ENCODE measurements at places on chromosomes 11 and 22.

GRCh38 chr11:134562196-134562595 is 150.2 kb upstream of the B3GAT1 start:
- DNase-seq, result no peak

DNA sequence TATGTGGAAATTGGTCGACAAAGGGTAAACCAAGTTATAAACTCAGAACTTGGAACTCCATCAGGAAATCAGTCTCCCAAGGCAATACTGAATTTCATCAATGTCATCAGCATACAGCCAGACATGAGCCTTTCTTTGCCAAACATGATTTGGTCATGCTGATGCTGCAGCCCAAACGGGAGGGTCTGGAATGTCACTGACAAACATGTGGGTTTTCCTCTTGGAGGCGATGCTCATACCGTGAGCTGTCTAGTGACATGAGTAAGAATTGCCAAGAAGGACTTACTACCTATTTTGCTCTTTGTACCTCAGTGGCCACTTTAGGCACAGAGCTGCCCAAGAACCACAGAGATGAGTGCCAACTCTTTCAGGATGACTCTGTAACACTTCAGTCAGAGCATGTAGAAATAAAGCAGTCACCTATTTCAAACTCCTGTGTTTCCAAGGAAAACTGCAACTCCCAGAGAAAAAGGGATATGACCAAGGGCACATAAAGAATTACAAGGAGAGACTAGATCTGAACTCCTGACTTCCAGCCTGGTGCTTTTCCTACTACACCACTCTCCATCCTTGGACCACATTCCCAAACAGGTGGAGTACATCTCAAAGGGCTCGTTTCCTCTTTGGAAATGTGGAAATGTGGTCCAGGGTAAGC is 24.3 kb upstream of the MRGPRX2 start:
- DNase-seq, result no peak

DNA sequence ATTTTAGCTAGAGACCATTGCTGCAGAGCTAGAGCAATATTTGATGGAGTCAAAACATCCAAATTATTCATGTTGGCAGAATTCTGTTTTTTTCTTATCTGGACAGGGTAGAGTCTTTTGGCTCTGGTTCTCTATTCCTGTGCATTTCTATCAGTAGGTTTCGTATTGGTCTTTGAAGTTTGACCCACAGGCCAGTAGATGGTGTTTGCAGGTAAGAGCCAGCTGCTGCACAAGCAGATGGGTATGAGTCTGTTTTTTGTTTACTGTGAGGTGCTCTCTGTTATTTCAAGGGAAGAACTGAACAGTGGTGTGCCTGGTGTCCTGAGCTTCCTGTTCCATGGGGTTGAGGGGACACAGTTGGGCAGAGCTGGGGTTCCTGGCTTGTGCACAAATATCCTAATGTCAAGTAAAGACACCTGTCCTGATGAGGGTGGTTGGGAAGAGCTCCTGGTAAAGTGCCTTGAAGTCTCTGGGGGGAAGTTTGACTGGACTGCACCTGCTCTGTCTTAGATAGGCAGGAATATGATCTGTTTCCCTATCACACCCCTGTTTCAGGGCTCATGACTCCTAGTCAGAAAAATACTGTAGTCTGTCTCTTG is 34.0 kb upstream of the SLC22A25 start:
- DNase-seq, result no peak

DNA sequence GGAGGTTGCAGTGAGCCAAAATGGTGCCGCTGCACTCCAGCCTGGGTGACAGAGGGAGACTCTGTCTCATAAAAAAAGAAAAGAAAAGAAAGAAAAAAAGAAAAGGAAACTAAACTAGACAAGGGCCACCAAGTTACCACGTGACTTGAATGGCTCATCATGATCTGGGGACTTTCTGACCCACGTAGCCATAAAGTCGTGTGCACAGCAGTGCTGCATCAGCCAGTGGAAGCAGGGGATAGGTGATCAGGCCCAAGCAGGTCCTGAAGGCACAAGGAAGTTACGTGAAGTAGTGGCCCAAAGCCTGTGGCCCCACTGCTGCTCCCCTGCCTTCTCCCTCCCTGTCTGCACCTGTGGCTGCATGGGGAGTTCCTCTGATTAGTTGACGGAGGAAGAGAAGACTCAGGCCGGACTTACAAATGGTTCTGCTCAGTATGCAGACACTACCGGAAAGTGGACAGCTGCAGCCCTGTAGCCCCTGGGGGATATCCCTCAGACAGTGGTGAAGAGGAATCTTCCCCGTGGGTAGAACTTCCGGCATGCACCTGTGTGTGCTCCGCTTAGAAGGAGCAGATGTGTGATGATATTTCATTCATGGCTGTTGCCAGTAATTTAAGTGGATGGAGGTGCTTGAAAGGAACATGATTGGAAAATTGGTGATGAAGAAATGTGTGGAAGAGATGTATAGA is 18.2 kb upstream of the CD81 start:
- no peak for DNase-seq

GRCh38 chr11:69630017-69630416 is 10.9 kb upstream of the CCND1 start:
- DNase-seq, result no peak

GRCh38 chr22:38260761-38261681 is 11.8 kb downstream of the TMEM184B start:
- DNase-seq, result no peak

- no peak for DNase-seq
These were observed 23.6 kb downstream of the JRKL start for GRCh38 chr11:96413408-96413807.

- DNase-seq, result no peak
These were observed 31.5 kb upstream of the RAB38 start for GRCh38 chr11:88206751-88207150.

- no peak for DNase-seq
These were observed 112.7 kb upstream of the OR4B1 start for GRCh38 chr11:48103621-48104567.

DNA sequence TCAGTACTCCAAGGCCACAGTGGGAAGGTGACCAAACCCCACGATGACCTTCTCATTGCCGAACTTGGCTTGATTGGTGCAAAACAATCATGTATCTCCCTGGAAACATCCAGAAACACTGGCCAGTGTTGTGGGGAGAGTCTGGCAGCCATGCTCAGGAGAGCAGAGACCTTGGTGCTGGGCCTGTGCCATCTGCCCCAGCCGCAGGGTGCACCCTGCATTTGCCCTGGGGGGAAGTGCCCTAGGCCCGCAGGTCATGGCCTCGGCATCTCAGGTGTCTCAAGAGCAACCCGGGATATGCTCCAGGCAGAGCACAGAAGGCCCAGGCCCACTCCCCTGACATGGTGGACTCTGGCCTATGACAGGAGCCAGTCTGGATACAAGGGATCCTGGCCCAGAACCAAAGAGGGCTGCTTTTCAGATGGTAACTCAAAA is 23.7 kb downstream of the ARVCF start:
- no peak for DNase-seq

DNA sequence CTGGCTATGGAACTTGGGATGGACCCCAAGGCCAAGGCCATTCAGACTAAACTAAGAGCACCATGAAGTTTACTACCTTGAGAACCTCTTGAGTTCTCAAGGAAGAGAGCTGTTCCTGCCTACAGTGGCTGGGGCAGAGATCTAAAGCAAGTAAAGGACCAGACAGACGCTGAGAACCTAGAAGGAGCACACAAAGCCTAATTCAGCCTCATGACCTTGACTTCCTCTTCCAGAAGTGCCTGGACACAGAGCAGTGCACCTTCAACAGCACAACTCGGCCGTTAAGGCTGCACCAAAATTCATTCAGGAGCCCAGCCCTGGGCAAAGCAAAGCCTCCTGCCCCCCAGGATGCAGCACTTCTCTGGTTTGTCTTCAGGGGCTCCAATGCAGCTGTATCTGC is 82.9 kb upstream of the AKIP1 start:
- DNase-seq, result no peak

DNA sequence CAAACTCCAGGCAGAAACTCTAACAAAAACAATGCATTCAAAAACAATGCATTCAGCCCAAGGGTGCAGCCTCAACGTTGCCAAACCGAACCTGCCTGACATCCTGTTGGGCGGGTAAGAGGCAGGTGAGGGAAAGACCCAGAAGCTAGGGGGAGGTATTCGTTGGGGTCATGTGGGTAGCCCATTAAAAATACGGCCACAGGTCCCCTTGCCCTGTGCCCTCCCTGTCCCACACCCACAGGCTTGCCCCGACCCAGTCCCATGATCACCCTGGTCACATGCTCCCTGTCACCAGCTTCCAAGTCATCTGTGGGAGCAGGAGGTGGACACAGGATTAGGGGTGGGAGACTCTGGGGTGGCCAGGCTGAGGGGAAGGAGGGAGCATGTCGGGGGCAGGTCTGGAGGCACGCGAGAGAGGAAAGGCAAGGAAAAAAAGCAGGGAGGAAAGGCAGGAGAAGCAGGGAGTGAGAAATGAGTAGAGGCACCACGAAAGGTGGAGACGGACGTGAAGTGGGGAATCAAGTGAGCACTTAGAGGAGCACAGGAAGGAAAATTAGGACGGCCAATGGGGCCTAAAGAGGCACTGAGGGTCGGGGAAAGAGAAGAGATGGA is 683 bp downstream of the PLA2G6 start:
- DNase-seq, result no peak

DNA sequence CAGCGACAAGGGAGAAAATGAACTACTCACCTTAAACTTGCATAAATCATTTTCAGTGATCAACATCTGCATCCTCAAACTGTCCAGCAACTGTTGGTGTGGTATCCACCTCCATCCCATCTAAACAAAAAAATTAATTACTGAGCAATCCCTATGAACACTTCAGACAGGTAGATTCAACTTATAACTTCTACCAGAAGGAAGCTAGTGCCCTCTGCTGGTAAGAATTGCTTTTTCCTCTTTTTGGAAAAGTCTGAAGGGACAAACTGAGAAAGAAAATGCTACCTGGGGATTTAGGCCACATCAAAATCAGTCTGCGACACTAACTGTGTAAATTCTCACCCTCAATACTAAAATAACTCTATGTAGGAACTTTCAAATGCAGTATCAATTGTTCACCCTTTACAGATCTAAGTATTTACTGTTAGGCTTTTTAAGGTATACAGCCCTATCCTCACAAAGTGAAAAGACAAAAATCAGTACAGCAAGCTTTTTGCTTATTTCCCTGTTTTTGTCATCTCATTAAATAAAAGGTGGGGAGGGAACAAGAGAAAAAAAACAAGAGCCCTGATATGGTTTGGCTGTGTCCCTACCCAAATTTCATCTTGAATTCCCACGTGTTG is 17.9 kb downstream of the CLNS1A start:
- DNase-seq, result no peak

- no peak for DNase-seq
These were observed 3.9 kb downstream of the SCGB1D1 start for GRCh38 chr11:62193952-62194351.

DNA sequence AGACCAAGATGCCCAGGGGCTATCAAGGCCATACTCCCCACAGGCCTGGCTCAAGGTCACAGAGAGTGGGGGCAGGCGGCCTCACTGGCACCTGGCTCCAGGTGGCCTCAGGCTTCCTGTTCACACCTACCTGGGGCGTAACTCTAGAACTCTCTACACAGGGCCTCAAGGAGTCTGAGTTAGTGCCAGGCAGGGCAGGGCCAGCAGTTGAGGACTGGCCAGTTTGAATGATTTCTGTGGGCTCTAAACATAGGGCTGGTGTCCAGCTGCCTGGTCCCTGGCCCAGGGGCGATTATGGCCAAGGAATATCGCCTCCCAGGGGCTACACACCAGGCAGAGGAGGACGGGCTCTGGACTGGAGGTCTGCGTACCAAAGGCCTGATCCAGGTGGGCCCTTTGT is 79.2 kb downstream of the WNT7B start:
- DNase-seq, result no peak

- DNase-seq, result no peak
These were observed 8.5 kb upstream of the NUP50 start for GRCh38 chr22:45155050-45155840.

DNA sequence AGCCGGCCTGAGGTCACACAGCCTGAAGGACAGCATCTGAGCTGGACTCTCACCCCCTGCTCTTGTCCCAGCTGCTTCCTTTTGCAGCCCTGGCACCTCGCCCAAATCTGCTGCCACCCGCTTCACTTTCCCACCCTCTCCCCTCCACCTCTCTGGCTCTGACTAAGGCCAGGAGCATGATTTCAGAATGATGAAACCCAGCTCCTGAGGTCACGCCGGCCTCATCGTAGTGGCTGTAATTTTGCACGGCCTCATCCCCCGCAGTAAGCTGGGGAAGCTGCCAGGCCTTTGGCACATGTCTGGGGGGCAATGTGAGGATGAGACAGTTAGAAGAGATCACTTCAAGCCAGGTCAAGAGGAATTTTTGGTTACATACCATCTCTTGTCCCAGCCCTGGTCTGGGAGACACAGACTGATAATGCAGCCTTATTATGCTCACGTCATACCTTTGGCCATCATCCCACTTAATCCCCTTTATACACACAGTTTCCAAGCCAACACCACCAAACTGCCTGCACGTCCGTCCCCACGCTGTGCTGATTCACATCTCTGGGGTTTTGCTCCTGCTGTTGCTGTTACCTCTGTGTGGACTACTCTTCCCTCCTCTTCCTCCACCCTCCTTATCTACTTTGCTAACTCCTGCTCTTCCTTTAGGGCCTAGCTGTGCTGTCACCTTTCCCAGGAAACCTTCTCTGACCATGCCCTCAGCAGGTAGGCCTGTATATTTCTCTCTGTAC is 58.1 kb downstream of the CHRDL2 start:
- DNase-seq, result no peak

- no peak for DNase-seq
These were observed 851.1 kb upstream of the RAG2 start for GRCh38 chr11:37449146-37449545.

DNA sequence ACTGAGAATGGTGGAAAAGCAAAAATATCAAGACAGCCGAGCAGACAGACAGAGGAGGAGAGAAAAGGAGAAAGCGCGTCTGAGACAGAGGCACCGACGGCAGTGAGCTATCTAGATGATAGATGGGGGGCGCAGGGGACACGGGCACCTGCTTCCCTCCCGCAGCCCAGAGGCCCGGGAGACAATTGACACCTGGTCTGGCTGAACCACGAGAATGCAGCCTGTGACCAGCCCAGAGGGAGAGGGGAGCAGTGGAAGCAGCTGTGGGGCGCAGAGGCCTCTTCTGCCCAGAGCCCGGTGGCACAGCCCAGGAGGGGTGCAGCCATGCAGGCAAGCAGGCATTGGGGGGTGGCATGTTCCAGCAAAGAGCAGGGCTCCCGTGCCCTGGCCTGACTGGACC is 48.2 kb downstream of the ELFN2 start:
- DNase-seq, result no peak

DNA sequence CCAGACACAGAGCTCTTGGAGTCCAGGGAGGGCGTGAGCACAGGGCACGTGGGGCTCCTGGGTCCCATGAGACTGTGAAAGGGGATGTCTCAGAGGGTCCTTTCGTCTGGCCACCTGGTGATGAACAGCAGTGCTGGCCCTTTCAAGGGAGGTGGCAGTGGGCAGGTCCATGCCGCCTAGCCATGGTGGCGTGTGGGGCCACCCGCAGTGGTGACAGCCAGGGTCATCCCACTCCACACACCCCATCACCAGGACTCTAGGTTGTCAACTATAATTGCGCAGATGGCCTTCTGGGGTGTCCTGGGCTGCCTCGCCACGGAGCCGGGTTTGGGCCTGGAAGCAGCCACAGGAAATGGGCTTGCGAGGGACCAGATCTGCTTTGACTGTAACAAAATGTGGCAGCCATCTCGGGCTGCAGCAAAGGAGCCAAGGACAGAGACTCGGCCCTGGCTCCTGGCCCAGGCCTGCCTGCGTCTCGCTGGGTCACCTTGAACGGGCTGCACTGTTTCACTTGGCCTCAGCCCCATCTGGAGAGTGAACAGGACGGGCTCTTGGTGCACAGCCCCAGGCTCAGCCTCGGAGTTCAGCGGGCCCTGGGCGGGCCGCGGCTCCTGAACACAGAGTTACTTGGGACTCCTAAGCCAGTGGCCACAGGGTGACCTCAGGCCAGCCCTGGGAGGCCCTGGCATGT is 1350.5 kb downstream of the BRD1 start:
- no peak for DNase-seq

- DNase-seq, result no peak
These were observed 104.1 kb downstream of the PKNOX2 start for GRCh38 chr11:125268611-125269010.
